Lower lobe of right lung (tissue), 2 donors: ENCODE measurements at places on chromosomes 4 and X.

GRCh38 chrX:9855561-9856283 is 69.5 kb downstream of the SHROOM2 start:
- no peak for DNase-seq

DNA sequence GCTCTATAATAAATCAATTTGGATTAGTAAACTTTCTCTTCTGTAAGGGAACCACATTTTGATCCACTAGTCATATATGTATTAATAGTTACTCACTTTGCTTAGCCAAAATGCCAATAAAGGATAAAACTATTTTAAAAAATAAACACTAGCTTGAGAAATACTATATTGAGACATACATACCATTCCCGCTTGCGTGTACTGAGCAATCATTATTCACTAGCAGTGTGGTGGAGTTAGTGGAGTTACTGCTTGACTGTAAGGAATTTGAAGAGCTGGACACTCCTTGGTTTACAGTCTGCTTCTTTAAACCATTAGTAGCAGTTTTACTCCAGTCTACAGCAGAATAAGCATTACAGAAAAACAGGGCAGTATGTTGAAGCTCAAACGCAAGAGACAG is 10.8 kb upstream of the PHKA2 start:
- DNase-seq, result no peak

- DNase-seq, result no peak
Measured at GRCh38 chr4:158856852-158857251, 88.0 kb downstream of the FNIP2 start.

DNA sequence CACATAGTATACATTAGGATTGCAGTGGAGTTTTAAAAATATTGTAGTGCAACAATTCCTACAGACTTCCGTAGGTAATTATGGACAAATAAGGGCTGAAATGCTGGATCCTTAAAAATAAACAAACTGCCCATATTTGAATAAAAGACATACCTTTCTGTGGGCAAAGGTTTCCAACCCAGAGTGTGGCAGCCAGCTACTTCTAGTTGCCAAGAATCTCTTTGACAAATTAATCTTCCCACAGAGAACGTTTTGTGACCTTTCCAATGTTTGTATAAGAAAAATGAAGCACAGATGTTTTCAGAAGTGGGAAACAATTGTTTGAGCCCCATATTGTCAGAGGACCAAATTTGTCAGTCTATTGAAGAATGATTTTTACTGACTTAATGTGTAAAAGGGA is 21.1 kb downstream of the GRPR start:
- no peak for DNase-seq

GRCh38 chr4:150278206-150278605 is 200.0 kb downstream of the DCLK2 start:
- DNase-seq, result no peak

- no peak for DNase-seq
Measured at GRCh38 chrX:24561121-24561520, 86.0 kb downstream of the PCYT1B start.

DNA sequence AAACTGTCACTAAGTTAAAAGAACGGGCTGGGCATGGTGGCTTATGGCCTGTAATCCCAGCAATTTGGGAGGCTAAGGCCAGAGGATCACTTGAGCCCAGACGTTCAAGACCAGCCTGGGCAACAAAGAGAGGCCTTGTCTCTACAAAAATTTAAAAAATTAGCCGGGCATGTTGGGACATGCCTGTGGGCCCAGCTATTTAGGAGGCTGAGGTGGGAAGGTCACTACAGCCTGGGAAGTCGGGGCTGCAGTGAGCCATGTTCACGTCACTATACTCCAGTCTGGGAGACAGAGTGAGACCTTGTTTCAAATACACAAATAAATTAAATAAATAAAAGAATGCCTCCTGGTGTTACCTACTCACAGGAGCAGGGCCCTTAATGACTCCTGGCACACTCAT is 69.5 kb downstream of the APBB2 start:
- DNase-seq, result no peak

GRCh38 chrX:135541351-135541750 is 20.9 kb downstream of the INTS6L start:
- no peak for DNase-seq

GRCh38 chrX:71420686-71421085 is 54.5 kb downstream of the TAF1 start:
- DNase-seq, result no peak

DNA sequence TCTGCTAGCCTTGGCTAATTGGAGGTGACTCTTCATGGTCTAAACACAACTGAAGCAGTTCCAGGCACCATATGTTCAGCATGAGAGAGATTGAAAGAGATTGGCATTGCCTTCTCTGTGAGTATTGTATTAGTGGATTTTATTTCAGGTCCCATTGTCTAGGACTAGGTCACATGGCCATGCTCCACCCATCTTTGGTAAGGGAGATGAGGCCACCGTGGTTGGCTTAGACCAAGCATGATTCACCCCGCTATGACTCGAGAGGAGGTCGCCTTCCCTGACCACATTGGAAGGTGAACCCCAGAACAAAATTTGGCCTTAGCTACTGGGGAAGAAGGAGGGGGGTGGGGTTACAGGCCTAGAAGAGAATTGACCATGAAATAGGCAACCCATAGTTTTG is 109.9 kb upstream of the BCOR start:
- DNase-seq, result no peak

DNA sequence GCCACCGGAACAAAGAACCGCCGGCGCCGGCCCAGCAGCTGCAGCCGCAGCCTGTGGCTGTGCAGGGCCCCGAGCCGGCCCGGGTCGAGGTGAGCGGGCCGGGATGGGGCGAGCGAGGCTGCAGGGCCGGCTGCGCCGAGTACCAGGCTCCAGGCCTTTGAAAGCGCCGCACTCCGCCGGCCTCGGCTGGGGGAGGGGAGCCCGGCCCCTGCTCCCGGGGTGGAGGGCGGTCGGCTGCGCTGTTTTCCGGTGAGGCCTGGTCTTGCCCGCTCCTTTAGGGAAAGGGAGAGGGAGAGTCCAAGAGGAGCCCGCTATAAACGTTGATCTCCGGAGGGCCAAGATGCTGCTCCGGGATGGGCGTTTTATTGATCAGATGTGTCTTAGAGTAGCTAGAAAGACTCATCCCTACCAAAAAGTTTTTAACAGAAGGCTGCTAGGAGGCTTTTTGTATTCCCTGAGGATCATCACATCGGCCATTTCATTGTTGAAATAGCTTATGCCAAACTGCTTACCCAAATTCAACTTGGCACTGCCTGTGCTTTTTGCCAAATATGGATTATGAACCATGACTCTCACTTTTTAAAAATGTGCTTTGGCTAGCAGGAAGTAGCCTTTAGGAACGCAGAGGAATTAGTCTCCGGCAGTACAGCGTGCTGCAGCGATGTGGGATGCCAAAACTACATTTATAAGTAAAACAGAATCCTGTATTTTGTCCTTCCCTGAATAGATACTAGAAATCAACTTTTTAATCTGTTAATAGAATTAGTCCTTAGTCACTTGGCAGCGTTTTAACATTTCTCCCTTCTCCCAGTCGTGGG is 760 bp downstream of the TMEM165 start:
- DNase-seq, result peak; percentile 61

DNA sequence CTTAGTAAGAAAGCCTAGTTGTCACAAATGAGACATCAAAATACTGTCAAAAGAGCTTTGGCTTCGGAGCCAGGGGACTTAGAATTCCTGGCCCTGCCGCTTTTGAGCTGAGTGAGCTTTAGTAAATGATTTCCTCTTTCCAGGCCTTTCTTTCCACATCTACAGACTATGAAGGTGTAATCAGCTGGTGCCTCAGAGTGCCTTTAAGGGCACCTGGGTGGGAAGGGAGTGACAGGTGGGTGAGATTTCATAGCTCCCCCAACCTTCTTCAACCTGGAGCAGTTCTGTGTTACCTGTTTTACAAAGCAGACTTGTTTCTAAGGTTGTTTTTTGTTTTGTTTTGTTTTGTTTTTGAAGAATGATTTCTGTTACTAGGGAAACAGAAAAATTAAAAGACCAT is 154.7 kb upstream of the BOD1L1 start:
- DNase-seq, result no peak

DNA sequence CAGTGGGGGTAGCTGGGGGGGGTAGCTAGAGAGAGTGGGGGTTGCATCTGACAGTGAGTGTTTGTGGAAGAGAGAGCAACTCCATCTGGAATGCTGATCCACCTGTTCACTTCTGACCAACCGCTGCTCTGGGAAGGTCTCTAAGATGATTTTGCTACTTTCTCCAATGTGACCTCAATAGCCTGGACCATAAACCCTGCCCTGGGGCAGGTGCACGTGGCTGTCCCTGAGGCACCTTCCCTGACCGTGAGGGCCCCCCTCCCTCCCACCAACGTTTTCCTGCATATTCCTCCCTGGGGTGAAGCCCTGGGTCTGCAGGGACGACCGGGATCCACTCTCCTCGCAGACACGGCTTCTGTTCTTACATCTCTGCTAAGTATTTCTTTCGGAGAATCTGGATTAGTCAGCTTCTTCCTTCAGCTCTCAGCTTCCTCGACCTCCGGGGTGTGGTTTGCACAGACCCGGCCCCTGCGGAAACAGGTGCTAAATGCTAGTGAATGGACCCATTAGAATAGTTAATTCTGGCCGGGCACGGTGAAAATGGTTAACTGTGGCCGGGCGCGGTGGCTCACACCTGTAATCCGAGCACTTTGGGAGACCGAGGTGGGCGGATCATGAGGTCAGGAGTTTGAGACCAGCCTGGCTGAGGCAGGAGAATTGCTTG is 21.4 kb upstream of the PLCXD1 start:
- peak; percentile 30 for DNase-seq

DNA sequence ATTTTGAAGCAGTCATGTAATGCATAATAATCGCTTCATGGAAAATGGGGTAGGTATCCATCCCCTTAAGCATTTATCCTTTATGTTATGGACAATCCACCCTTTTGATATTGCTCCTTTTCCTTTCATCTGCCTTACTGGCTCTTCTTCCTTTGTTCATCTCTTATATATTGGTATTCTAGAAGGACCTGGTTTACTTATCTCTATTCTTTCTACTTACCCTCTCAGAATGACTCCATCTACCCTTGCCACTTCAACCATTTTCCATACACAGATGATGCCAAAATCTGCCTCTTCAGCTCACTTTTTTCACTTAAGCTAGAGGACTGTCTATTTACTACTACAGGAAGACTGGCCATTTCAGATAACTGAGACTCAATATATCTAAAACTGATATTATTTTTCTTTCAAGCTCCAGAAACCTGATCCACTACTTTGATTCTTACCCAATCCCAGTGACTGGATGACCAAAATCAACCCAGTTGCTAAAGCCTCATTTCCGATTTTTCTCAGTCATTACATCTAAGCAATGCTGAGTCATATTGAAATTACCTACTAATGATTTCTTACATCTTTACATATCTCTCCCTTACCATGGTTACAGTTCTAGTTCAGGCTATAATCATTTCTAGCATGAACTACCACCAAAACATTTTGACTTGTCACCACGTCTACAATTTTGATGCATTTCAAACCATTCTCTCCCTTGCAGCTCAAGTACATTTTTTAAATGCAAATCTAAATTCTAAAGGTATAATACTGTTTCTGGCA is 93.7 kb downstream of the FAAH2 start:
- no peak for DNase-seq
